H9 (cell line): ENCODE measurements at places on chromosomes 13 and 19.

DNA sequence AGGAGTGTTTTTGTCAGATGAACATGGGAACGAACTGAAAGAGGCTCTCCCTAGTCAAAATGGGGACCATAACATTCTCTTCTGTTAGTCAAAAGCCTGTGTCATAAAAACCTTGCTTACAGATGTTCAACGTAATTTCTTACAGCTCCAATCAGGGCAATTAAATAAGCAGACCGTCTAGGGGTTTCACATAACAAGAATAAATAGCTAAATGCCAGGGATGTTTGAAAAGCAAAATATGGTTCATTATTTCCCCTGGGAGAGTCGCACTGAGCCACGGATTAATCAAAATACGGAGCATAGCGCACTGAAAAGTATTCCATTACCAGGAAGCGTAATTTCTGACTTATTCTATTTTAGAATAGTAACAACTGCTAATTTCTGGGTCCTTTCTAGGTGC is 63.7 kb upstream of the MRI1 start:
- DNase-seq: no peak

DNA sequence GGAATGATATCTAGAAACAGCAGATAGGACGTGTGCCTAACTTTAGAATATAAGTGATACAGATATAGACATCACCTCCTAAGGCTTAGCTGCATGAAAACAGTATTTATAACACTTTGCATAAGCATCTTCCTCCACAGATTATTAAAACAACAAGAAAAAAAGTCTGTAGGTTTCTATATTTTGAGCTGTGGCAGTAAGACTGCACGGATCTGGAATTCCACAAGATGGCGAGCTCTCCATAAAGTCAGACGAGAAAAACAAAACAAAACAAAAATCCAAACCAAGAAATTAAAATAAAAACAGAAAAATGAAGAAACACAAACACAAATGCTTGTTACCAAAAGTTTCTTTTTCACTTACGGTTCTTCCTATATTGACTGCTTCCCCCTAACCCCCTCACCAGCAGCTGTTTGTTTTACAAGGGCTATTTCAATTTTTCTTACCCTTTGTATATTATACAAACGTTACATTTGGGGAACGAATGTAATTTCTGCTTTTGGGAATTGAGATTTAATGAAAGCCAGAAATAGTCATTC is 285.8 kb downstream of the MYO16 start:
- DNase-seq: no peak

DNA sequence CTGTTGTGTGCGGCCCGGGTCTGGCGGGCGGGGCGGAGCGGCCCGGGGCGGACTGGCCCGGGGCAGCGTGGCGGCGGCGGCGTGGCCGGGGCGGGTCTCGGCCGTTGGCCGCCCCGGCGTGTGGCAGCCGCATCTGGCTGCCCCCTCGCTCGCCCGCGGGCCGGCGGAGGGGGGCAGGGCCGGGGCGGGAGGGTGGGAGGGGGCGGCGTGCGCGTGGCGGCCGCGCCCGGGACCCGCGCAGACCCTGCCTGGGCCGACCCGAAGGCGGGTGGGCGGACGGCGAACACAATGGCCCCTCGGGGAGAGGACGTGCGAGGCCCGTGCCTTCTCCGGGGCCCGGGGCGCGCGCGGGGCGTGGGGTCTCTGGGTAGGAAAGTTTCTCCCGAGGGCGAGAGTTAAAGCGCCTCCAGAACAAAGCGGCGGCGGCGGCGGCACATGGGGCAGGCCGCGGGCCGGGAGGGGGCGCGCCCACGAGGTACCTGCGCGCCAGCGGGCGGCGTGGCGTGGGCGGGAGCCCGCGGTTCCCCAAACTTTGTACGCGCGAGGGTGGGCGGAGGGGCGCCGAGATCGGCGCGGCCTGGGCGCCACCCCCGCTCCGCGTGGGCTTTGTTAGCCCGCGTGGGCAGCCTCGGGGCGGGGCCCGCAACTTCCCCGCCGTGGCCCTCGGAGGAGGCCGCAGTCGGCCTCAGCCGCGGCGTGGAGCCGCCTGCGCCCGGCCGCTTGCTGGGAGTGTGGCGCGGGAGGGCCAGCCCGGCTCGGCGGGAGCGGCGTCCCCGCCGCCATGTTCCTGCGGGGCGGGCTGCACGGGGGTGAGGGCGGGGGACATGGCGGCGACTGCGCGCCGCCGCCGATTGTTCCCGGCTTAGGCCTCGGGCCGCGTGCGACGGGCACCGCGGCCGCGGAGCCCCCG is 764 bp downstream of the MIR17HG start:
- DNase-seq: no peak

- DNase-seq: no peak
Measured at GRCh38 chr13:74424455-74424854, 290.3 kb upstream of the KLF12 start.

DNA sequence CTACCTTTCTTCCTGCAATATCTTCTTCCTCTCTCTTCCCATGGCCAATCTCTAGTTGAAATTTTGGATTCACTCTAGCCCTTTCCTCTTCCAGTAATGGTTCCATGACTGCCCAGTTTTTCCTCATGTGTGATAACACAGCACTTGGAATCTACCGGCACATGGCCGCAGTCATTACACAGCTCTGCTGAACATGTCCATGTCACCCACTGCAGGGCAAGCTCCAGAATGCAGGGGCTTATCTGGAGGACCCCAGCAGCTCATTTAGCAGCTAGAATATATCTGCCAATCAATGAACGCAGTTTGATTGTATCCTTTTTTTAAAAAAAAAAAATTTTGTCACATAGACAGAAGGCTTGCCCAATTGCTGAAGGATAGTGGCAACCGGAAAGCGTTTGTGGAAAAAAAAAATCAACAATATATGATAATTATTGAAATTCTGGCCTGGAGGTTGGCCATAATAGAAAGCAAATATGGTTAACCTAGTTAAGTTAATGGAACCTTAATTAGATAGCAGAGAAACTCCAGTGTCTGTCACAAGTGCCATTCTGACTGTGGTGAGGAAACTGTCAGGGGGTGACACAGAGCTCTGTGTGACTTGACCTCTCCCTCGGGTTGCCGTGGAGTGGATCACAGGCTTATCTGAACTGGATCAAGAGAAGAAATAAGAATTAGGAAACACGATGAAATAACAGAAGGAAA is 426.7 kb downstream of the LIG4 start:
- no peak for DNase-seq
